Breast epithelium (tissue), 4 donors: ENCODE measurements at places on chromosomes 11 and 22.

GRCh38 chr11:102683277-102683676, 22.3 kb downstream of the MMP27 start:
- no peak for DNase-seq

GRCh38 chr11:13073119-13073981, 64.2 kb downstream of the RASSF10 start:
- DNase-seq = no peak

DNA sequence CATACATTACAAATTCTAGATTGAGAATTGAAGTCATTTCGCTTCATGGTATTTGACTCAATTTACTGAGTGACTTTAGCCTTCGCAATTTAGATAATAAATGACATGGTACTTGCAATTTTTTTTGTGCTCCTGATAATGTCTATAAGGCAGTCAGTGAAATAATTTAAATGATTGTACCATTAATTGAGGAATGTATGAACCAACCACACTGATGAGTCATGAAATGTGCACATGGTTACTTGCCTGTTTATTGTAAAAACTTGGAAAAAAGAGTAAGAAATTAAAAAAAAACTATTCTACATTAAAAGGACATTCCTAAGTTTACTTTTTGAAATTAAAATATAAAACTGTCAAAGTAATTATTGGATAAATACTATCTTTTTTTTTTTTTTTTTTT, 43.3 kb downstream of the DNAJC24 start:
- no peak for DNase-seq

- DNase-seq = no peak
These were observed 6.9 kb upstream of the NFAM1 start for GRCh38 chr22:42439021-42439567.

DNA sequence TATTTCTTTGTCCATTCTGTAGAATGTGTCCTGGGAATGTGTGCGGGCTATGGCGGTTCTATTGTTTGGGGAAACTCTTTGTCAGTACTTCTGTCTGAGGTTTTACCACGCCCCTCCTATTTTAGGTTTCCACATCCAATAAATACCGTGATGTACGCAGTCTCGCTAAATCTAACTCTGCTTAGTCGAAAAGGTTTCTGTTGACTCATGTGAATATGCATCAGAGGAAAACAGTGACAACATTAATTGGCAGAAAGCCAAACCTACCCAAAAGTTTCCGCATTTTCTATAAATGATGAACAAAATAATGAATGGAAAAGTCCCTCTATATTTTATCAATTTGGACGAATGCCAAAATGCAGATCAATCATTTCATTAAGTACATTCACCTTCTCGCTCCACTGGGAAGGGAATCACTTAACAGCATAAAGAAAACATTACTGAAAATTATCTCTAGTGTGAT, 143.4 kb downstream of the MAML2 start:
- DNase-seq = no peak

GRCh38 chr11:62794201-62794775, 2.5 kb upstream of the TMEM223 start:
- no peak for DNase-seq

- no peak for DNase-seq
These were observed 341.7 kb upstream of the CADM1 start for GRCh38 chr11:115845872-115846271.
